ENCODE measurements at places on chromosomes 4 and X.

DNA sequence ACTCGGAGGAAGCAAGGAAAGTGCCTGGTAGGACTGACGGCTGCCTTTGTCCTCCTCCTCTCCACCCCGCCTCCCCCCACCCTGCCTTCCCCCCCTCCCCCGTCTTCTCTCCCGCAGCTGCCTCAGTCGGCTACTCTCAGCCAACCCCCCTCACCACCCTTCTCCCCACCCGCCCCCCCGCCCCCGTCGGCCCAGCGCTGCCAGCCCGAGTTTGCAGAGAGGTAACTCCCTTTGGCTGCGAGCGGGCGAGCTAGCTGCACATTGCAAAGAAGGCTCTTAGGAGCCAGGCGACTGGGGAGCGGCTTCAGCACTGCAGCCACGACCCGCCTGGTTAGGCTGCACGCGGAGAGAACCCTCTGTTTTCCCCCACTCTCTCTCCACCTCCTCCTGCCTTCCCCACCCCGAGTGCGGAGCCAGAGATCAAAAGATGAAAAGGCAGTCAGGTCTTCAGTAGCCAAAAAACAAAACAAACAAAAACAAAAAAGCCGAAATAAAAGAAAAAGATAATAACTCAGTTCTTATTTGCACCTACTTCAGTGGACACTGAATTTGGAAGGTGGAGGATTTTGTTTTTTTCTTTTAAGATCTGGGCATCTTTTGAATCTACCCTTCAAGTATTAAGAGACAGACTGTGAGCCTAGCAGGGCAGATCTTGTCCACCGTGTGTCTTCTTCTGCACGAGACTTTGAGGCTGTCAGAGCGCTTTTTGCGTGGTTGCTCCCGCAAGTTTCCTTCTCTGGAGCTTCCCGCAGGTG lies 637 bp downstream of the AR start:
- DNase-seq: no peak

DNA sequence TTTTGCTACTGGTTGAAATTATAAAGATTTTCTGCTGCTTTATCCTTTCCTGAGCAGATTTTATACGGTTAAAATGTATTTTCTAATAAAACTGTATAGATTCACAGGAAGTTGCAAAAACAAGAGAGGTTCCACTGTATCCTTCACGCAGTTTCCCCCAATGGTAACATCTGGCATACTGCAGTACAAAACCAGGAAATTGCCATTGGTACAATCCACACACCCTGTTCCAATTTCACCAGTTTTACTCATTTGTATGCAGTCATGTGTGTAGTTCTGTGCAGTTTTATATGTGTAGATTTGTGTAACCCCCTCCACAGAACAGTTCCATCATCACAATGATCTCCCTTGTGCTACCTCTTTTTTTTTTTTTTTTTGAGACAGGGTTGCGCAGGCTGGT lies 20.0 kb downstream of the DDX3X start:
- no peak for DNase-seq

- DNase-seq: no peak
Measured at GRCh38 chr4:13296986-13297385, 187.2 kb downstream of the RAB28 start.

DNA sequence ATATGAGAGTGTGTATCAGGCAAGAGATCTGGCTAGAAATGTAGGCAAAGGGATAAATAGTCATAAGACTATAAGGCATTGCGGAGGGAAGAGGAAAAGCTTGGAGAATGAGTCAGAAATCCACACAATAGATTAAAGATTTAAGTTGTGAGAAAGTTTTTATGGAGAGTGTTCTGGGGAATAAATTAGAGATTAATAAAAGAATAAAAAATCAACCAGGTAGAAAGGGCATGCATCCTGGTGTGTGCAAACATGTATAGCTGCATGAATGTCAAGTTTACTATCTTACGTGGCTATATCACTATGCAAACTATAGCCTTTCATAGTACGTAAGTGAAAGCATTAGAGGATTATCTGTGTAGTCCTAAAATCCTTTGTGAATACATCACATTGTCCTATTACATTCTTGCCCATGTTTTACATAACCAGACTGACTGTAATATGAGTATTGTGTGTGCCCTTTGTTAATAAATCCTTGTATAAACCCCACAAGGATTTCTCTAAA lies 36.9 kb downstream of the SNCA start:
- DNase-seq: no peak

DNA sequence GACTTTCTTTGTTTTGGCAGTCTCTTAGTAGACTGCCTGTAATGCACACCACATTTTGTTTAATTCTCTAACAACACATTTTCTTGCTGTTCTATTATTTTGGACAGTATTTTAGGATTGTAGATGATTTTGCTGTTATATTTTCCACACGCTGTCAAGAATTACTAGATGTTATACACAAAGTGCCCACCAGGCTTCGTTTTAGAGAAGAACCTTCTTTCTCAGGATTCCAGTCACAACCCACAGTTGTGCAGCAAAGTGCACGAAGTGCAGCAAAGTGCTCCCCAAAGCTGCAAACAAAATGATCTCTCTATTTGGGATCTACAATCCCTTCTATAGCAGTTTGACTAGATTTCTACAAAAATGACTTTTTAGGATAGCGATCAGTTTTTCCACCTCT lies 2.4 kb downstream of the ZNF141 start:
- no peak for DNase-seq

DNA sequence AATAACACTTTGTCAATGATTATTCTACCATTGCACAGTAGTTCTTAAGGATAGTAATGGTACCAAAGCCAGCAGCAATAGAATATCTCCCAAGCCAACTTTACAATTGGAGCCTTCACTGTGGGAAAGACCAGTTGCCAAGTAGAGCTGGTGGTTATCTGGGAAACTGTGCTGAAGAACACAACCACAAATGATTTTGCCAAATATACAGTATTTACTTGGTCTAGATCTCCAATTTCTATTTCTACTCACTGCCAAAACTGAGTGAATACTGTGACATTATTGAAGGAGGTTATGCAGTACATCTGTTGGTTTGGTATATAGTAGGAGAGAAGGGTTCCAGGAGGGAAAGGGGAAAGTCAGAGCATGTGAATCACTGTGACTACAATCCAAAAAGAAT lies 3.8 kb downstream of the TET2 start:
- no peak for DNase-seq

DNA sequence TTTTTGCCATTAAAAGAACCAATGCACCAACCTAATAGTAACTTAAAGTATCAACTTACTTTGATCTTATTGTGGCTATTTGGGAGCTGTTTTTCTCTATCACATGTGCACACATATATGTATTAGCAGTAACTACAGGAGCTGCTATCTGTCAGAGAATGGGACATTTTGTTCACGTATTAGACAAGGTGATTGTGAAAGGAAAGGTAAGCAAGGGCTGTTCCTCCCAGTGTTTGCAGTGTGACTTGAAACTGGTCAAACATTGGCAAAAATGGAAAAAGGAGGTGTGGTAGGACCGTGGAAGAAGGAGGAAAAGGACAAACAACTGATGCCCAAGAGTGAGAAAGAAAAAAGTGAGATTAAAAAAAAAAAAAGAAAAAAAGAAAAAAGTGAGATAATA lies 43.1 kb upstream of the KLHL2 start:
- no peak for DNase-seq

DNA sequence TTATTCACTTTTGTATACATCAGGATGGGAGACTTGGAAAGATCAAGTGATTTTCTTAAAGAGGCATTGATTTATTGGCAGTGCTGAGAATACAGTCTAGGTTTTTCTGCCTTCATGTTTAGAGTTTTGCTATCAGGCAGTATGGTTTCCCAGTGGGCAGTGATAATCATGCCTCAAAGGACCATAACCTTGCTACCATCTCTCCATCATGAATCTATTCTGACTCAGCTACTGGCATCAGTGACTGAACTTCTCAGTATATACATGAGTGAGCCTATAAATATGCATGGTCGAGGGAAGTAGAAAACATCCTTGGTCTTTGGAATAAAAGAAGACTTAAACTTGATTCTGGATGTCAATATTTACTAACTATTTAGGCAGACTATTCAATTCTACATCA lies 562.0 kb upstream of the AADAT start:
- no peak for DNase-seq

DNA sequence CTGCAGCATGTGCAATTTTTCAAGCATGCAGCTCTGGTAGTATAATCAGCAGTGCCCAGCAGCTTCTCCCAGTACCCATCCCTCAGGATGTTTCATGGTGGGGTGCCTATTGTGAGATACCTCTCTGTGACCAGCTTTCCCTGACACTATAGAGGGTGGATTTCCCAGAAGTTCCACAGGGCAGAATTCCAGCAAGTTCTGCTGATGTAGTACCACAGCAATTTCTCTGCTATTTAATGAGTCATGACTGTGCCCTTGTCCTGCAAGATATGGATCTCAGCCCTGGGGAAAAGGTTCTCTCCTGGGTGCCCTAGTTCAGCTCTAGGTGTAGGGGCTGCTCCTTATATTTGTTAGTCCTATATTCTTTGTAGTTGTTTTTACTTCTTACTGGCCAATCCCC lies 174.8 kb downstream of the ENOX2 start:
- no peak for DNase-seq

- no peak for DNase-seq
Measured at GRCh38 chrX:30161043-30161442, 54.3 kb upstream of the MAGEB2 start.

DNA sequence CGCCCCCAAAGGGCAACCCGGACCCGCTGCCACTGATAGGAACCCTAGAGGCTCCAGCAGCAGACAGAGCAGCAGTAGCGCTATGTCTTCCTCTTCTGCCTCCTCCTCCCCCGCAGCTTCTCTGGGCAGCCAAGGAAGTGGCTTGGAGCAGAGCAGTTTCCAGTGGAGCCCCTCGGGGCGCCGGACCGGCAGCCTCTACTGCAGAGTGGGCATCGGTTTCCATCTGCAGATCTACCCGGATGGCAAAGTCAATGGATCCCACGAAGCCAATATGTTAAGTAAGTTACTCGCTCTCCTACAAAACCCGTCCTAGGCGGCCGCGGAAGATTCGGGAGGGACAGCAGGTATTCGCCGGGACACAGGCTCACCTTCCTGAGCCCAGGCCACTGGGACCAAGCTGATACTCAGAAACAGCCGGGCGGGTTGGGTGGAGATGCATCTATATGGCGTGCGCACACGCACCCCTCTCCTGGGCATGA lies 477 bp downstream of the FGF5 start:
- no peak for DNase-seq

DNA sequence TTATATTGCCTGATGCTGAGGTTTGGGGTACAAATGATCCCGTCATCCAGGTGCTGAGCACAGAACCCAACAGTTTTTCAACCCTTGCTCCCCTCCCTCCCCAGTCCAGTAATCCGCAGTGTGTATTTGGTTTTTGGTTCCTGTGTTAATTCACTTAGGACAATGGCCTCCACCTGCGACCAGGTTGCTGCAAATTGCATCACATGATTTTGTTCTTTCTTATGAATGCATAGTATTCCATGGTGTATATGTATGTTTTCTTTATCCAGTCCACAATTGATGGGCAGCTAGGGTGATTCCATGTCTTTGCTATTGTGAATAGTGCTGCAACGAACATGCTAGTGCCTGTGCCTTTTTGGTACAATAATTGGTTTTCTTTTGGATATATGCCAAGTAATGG lies 25.4 kb downstream of the GABRQ start:
- no peak for DNase-seq

GRCh38 chr4:179766938-179767337 lies 2324.7 kb upstream of the AGA start:
- DNase-seq: no peak

- no peak for DNase-seq
Measured at GRCh38 chrX:78708262-78708661, 39.3 kb upstream of the LPAR4 start.

GRCh38 chr4:122857160-122857559 lies 30.5 kb downstream of the FGF2 start:
- DNase-seq: no peak

- no peak for DNase-seq
Measured at GRCh38 chr4:33107814-33108213, 2387.6 kb downstream of the PCDH7 start.

DNA sequence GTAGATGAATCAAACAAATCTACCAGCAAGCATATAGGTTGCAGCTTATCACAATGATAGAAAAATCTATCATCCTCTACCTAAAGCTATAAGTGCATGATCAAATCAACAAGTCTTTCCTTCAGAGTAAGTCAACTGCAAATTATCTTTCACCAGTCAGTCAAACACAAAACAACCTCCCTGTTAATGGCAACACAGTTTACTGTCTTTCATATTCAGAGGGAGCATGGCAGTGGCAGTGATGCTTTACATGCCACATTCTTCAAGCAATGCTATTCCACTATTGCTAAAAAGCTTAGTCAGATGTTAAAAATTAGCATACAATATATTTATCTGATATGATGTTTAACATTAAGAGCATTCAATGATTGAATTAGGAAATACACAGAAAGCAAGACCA lies 245.1 kb upstream of the KLHL4 start:
- no peak for DNase-seq

- DNase-seq: no peak
Measured at GRCh38 chr4:120081726-120082125, 15.1 kb upstream of the MAD2L1 start.

GRCh38 chr4:110619463-110620247 lies 3.2 kb downstream of the PITX2 start:
- no peak for DNase-seq

DNA sequence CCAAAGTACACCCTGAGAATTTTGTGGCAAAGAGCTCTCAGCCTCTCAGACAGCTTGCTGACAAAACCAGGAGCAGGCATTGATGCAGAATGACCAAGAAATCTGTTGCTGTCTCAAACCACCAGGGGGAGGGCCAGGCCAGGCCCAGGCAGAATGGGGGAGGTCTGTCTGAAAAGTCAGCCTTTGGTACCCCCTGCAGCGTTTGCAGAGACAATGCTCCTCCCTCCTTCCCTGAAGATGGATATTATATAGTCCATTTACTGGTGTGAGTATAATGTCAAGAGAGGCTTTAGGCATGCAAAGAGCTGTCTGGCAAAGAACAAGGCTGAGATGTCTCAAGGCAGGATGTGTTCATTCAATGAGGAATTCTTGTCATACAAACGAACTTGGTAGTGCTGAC lies 52.9 kb upstream of the TRPC5OS start:
- no peak for DNase-seq

GRCh38 chr4:47536966-47537365 lies 51.9 kb downstream of the ATP10D start:
- DNase-seq: no peak

DNA sequence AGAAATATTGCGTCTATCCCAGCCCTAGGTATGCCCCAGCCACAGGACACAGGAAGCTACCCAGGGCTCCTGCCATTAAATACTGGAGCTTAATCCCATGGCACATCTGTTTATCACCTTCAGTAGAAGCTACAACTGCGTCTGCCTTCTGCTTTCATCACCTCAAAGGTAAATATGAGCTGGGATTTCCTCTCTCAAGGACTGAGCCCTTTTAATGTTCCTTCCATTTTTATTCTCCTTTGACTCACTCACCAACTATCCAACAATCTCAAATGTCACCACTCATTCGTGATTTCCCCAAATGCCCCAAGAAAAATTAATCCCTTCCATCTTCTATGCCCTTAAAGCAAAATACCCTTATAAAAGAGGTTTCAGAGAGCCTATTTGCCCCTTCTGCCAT lies 1.8 kb upstream of the MID1 start:
- DNase-seq: no peak

GRCh38 chrX:136397001-136397400 lies 90.7 kb upstream of the BRS3 start:
- DNase-seq: no peak

All from cortex of kidney (tissue), 1 donor.